ENCODE measurements at places on chromosomes 2 and 18.

GRCh38 chr2:46393347-46393820 is 86.0 kb upstream of the TMEM247 start:
- DNase-seq: no peak

GRCh38 chr2:108938077-108938710 is 50.8 kb downstream of the EDAR start:
- no peak for DNase-seq

DNA sequence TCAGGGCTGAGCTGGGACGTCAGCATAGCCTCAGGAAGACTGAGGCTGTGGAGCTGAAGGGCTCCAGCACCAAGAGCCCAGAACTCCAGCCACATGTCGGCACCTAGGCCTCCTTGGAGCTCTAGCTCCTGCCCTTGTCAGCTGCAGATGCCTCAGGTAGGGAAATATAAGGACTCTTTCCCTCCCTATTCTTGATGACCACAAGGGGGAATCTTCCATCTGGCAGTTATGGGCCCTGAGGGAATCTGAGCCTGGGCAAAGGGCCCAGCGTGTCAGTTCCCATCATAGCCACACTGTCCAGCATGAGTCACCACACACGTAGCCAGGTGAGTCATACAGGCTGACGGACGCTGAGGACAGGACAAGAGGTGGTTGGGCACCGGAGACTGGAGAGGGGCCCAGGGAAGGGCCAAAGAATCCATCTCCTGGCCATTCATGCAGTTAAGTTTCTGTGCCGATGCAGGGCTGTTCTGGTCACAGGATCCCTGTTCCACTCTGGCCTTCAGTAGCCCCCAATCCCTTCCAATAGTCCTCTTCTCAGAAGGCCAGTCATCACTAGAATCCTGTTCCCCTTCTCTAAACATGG is 1.8 kb downstream of the MPV17 start:
- DNase-seq: no peak

- DNase-seq: no peak
Measured at GRCh38 chr2:53859206-53860181, at the start of gene GPR75. Gene GPR75 (minus strand): TSS chr2:53859967. CDS start chr2:53854756, 5,211 bp downstream.

DNA sequence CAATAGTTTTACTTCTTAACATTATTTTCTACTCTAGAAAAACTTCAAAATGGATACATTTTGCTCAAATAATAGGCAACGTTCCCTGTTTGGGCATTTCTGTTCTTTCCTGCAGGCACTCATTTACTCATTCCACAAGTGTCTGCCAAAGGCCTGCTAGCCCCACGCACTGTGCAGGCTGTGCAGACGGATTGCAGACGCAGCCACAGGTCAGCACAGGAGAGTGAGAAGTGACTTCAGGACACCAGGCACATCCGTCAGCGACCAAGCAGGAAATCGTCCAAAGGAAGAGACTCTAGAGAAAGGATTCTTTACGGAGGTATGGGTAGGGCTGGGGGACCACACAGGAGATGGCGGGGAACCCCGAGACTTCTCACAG is 103.0 kb upstream of the AGAP1 start:
- no peak for DNase-seq

DNA sequence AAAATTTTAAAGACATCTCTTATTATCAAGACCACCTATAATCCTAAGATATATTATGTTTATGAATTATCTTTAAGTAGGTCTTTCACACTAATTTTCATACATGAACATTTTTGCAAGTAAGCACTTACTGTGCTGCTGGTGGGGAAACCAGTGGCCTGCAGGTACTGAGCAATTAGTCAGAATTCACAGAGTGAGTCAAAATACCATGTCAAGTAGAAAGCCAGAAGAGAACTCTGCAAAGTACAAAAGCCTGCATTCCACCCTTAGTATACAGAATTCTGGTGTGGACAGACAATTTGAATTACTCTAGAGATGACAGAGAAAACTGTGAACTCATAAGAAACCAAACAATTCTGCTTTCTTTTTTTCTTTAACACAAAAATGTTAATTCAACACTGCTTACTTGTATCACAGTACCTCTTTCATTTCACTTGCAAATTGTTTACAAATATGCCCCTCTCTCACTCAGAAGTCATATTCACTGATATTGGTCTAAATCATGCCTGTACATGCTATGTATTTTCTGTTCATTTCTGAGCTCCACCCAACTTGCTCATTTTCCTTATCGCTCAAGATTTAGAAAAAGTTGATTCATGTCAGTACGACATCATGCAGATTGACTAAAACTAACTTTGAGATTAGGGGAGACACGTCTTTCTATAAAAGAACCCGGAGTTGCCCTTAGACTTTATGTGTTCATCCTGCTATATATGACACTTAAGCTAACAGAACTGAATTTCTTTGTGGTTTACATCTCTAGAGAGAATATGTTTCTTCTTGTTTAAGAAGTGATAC is 182.9 kb downstream of the IKZF2 start:
- no peak for DNase-seq

GRCh38 chr2:59184276-59185020 is 943.3 kb upstream of the FANCL start:
- no peak for DNase-seq

DNA sequence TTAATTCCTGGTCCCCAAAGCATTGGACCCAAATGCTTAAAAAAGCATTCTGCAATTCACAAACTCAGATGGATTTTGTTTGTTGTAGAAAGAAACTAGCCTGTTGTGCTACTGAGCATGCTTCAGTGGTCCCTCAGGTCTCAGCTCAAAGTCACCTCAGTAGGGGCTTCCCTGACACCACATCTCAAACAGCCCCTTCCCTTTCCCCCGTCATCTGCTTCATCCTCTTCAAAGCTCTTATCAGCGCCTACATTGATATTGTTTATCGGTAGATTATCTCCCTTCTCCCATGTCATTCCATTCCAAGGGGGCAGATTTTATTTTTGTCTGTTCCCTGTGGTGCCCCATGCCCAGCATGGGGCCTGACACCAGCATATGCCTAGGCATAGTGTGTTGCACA is 172.9 kb downstream of the CELF4 start:
- DNase-seq: no peak

- DNase-seq: no peak
Measured at GRCh38 chr2:287471-287885, 413 bp downstream of the ALKAL2 start.

DNA sequence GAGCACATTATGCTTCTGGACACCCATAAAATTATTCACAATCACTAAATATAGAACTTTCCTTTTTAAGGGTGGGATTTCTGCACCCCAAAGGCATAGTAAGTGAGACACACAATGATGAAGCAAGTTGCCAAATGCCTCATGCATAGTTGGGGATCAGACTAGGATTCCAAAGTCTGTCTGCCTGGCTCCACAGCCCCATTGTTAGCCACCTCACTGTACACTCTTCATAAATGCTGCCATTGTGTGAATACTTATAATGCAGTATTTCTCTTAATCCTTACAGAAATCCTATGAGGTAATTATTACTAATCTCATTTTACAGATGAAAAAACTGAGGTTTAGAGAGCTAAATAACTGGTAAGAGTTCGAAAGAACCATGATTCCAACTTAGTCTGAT is 738.6 kb downstream of the ERBB4 start:
- DNase-seq: no peak

DNA sequence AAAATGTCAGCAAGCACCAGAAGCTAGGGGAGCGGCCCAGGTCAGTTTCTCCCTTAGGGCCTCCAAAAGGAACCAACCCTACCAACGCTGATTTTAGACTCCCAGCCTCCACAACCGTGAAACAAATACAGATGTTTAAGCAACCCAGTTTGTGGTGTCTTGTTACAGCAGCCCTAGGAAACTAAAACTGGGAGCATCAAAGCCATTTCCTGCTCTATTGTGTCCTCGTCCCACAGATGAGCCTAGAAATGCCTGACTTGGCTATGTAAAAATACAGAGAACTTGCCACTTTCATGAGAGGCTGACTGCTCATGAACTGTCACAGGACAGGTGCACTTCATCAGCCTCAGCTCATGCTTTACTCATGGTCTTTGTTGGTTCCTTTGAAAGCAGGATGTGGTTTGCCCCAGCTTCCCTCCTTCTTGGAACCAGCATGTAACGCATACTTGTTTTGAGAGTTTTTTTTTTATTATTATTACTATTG is 97.6 kb upstream of the SLC39A10 start:
- no peak for DNase-seq

- DNase-seq: no peak
Measured at GRCh38 chr2:128448331-128449225, 129.9 kb upstream of the HS6ST1 start.

DNA sequence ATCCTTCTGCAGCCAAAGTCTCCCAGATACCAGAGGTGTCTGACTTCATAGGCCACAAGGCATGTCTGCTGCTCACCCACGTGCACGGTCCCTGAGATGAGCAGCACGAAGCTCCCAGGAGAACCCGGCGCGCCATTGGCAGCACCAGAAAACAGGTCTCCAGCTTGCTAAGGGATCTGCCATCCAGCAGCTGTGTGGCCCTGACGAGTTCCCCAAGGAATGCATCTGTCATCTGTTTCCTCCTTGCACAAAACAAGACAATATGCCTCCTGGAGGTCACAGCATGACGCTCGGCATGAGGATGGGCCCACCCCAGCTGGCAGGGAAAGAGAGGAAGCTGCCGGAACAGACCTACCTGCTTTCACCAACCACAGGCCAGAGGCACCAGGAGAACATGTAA is 29.2 kb downstream of the HS6ST1 start:
- no peak for DNase-seq

DNA sequence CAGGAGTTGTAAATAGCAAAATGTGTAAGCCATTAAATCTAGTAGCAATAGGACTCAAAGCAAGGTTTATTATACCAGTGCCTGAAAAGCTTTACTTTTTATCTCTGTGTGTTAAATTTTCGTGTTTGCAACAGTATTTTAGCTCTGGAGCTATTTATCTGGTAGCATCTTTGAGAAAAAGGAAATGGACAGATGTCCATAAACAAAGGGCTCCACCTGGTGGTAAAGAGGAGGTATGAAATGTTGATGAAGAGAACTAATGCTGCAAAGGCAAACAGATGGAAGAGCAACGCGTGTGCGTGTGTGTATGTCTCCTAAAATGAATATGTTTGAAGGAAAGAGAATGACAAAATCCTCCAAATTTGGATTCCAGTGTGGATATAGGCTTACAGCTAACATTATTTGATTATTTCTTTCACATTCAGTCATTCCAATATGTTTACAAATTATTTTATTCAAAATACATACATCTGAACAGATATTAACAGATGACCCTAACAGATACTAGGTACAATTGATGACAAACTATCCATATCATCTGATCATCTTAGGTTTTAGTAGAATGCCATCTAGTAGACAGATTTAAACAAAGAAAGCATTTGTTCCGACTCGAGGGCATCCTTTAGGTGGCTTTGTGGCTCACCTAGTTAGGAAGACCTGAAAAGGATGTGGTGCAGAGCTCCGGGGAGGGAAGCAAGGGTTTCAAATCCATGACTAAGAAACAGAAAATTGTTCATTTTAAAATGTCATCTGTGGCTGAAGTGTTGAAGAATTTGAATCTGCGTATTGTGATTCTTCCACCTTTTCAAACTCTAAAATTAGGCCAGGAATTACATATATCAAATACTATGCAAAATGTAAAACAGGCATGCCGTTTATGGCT is 383.3 kb downstream of the MTX2 start:
- no peak for DNase-seq

GRCh38 chr2:188974164-188974563 is at the start of gene COL3A1:
Gene COL3A1 (plus strand): TSS chr2:188974373. CDS start chr2:188974490, 117 bp downstream.
- no peak for DNase-seq

GRCh38 chr2:138030459-138030858 is 66.2 kb downstream of the HNMT start:
- no peak for DNase-seq

- no peak for DNase-seq
Measured at GRCh38 chr2:197972061-197972460, 167.7 kb downstream of the PLCL1 start.

DNA sequence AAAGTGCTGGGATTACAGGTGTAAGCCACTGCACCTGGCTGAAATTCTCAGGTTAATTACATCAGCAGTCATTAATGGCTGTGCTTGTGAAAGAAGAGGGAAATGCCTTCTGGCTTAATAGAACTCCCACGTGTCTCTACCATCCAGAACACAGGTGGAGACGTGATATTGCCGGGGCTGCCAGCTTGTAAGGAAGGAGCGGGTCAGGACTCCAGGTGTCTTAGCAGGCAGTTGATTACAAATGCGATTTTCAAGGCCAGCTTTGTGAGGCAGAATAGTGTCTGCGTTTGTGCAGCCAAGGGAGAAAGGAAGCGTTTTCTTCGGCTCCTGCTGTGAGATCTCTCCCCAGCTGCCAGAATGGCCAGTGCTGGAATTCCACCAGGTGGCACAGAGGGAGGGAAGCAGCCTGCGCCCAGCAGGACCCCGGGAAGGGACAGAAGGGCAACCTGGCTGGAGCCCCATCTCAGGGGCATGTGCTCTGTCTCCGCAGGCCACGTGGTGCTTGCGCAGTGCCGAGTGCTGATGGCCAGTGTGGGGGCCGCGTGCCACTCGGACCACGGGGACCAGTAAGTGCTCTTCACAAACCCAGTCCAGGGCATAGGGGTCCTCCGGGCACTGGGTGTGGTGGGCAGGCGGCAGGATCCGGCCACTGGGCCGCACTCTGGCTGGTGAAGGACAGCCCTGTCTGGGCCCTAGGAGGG is 3.7 kb upstream of the ESPNL start:
- no peak for DNase-seq

GRCh38 chr2:142484111-142484510 is 353.3 kb upstream of the LRP1B start:
- DNase-seq: no peak

DNA sequence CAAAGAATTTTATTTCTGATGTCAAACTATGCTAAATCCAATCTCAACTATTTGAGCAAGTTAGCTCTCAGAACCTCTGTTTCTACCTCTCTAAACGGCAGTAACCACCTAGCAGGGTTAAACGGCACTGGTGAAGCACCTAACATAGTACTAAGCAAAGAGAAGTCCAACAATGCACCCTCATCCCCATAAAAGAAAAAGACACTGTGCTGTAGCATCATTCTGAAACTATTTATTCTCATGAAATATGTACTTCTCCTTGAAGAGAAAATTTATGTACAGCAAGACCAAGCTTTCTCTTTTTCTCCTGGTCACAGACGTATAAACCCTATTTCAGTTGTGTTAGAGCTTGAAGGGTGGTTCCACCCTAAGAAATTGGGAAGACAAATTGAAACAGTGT is 4.8 kb downstream of the MEX3C start:
- DNase-seq: no peak

DNA sequence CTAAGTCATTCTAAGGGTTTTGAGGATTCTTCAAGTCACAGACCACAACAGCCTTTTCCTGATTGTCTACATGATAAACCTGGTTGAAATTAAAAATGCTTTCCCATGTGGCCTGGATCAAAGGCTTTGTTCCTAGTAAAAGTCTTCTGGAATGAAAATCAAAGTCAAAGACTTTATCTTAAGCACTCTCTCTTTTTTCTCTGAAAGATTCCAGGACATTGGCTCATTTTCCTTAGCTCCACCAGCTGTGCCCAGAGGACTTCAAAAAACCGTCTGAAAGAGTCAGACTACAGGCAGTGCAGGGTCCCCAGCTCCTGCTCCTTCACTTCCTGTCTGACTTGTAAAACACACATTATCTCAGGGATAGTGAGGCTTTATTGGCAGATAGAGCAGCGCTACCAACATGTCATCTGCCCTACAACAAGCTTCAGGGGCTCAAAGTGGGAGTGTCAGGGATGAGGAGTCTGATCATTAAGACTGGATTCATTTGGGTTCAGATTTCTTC is 148.2 kb downstream of the ESCO1 start:
- no peak for DNase-seq

GRCh38 chr18:49815927-49816326 is 2.6 kb upstream of the ACAA2 start:
- DNase-seq: no peak

GRCh38 chr2:241560162-241560882 is 1.8 kb downstream of the BOK start:
- DNase-seq: no peak

- no peak for DNase-seq
Measured at GRCh38 chr18:76364282-76365259, 130.5 kb downstream of the ZNF516 start.
